ENCODE measurements at places on chromosomes 6 and 20.

GRCh38 chr6:8589941-8590729, 154.8 kb upstream of the SLC35B3 start:
- DNase-seq = no peak

DNA sequence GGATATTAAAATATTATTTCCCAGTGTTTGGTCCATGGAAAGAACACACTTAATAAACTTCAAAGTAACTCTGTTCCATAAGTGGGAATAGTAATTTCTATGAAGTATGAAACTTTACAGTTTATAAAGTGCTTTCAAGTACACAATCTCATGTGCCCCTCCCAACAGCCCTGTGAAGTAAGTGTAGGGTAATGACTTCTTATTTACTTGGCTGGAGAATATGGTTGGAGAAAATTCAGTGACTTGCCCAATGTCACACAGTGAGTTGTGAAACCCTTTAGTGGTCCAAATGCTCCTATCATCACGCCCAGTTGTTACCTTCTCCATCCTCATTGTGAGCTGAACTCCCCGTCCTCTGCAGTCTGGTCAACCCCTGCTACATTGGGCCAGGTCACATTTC, 141.2 kb downstream of the PDE7B start:
- DNase-seq = no peak

DNA sequence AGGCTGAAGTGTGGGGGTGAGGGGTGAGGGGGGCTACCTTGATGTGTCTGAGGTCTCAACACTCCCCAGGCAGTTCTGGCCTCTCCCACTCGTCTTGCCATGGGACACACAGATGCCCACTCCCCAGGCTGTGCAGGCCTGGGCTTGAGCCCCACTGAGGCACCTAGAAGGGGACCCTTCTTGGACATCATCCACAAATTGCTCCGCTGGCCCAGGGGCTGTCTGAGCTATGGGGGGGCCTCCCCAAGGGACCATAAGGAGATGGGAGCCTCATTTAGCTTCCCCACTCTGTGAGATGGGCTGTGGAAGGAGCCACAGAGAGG, 155.5 kb upstream of the MLN start:
- no peak for DNase-seq

DNA sequence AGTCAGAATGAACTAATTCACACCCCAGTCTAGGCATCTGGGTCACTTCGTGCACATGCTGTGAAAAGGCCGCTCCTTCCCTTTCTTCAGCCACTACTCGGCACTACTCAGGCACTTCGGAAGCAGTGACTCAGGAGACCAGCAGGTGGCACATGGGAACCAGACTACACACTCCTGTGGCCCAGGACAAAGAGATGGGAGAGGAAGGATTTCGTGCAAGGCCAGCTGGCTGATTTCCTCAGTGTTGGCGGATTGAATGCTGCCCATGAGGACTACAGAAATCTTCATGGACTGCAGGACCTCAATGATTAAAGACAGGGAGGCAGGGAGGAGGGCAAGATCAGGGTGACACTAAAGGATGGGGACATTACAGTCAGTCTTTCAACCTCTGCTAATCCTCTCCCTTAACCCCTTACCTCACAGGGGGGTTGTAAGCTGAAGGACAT, 117.8 kb upstream of the SPACA1 start:
- DNase-seq = peak; percentile 54

All from NCI-H748 treated with DMSO at 0.1 percent for 48 hours (cell line).